ENCODE measurements at places on chromosomes 1 and 21.

DNA sequence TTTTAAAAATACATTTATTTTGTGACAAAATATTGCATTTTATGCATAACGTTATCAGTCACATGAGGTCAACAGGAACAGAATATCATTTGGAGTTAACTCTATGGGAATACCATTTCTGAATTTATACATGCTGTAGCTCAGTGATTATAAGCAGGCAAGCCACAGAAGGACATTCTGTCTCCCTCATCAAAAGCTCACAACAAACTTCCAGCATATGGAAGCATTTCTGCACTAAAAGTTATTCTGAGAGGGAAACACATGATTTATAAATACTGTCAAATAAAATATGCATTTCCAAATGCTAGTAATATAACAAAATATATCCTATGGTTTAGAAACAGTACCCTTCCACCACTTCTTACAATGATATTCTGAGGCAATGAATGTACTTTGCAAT is 854.1 kb upstream of the B3GALT2 start:
- no peak for DNase-seq

- DNase-seq: no peak
Measured at GRCh38 chr1:59990470-59990869, 63.9 kb upstream of the CYP2J2 start.

DNA sequence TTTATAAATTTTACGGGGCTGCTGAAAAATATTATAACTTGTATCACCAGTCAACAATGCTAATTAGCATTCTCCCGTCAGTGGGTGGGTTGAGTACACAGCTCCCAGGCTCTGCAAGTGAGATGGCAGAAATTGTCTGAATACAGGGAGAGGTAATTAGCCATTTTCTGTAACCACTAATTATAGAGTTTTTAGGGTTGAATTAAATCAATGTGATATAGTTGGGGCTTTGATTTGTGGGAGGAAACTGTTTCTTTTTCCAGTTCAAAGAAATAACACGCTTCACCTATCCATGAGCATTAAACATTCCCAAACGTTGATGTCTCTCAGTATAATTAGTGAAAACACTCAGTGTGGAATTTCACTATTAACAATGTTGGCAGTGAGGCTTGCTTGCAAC is 1.5 kb downstream of the VANGL1 start:
- no peak for DNase-seq

DNA sequence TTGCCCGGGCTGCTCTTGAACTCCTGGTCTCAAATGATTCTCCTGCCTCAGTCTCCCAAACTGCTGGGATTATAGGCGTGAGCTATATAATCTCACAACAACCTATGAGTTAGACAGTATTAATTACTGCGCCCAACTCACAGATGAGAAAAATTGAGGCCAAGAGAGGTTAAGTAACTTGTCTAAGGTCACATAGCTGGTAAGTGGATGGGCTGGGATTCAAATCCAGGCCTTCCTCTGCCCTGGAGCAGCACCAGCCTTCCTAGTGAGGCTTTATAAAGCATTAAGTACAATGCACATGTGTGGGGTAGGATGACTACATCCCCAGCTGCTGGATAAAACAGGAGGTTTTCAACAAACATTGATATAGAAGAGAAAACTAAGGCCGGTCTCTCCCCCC is 15.1 kb downstream of the E2F2 start:
- no peak for DNase-seq

- no peak for DNase-seq
Measured at GRCh38 chr21:25893191-25893590, 158.4 kb downstream of the GABPA start.

GRCh38 chr1:37108596-37109188 is 74.4 kb upstream of the GRIK3 start:
- DNase-seq: no peak

- peak; percentile 52 for DNase-seq
Measured at GRCh38 chr1:179229214-179230140, at the start of gene ABL2. TSS of gene ABL2 (minus strand) at chr1:179229677. CDS start at chr1:179229397, 280 bp downstream.

DNA sequence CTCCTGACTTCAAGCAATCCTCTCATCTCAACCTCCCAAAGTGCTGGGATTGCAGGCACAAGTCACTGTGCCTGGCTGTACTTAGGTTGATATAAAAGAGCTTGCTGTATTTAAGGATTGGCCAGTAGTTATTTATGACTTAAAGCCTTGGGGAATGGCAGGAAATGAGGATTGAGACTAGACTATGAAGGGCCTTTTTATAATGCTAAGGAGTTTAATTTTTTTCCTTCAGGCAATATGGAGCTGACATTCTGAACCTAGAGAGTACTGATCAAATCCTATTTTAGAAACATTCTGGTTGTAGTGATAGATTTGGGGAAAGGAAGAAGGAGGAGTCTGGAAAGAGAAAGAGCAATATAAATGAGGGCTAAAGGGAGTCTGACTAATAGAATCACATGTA is 44.7 kb downstream of the MSH4 start:
- DNase-seq: no peak

- no peak for DNase-seq
Measured at GRCh38 chr1:70916034-70916427, 131.6 kb downstream of the PTGER3 start.

DNA sequence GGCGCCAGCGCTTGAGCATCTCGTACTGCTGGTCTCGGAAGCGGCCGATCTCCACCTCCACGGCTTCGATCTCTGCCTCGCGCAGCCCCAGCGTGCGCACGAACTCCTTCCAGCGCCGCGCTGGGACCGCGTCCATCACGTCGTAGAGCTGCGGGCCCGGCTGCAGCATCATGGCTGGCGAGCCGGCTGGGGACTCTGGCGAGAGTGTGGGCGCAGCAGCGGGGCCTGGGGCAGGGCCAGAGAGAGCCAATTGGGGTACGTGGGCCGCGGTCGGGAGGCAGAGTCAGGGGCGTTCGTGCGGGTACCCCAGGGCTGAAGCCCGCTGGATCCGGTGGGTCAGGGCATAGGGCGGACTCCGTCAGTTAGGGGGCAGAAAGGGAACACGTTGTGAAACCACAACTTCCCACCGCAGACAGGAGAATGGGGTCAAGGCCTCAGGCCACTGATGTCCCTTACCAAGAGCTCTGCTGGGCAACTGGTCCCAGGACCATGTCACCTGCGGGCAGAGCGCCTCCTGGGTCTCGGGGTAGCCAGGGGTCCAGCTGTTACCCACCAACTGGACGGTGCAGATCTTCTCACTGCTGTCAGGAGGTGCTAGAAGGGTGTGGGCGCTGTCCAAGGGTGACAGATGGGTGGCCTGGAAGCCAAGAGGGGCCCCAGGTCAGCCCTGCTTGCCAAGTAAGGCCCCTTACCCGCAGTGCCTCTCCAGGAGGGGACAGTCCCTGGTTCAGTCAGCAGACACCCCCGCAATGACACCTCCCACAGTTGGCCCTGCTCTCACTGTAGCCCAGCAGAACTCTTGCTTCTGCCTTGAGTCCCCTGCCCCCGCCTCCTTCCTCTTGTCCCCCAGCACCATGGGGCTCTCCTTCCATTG is 4.2 kb downstream of the TNFRSF25 start:
- DNase-seq: no peak

- DNase-seq: peak; percentile 14
Measured at GRCh38 chr21:38804789-38805327, 871 bp upstream of the ETS2 start.

DNA sequence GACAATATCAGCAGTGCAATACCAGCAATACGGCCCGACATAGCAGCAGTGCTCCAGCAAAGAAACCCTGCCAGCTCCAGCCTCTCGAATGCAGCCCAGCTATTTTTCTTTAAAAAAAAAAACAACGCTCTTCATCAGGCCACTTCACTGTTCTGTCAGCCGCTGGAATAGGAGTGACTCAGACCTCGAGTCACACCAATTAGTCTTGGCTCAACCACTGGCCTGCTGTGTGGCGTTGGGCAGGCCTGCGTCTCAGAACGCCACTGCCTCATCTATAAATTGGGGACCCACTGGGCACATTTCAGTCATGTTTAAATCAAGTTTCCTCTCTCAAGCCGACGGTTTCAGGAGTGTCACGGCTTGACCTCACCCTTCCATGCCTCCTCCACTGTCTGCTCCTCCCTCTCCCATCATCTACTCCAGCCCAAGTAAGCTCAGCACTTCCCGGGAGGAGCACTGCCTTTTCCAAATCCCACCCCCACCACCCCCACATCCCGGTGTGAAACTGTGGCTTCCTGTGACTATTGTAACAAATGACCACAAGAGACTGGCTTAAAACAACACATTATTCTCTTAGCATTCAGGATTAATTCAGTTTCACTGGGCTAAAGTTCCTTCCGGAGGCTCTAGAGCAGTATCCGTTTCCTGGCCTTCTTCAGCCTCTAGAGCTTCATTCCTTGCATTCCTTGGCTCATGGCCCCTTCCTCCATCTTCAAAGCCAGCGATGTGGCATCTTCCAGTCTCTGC is 71.9 kb upstream of the EFHD2 start:
- no peak for DNase-seq

DNA sequence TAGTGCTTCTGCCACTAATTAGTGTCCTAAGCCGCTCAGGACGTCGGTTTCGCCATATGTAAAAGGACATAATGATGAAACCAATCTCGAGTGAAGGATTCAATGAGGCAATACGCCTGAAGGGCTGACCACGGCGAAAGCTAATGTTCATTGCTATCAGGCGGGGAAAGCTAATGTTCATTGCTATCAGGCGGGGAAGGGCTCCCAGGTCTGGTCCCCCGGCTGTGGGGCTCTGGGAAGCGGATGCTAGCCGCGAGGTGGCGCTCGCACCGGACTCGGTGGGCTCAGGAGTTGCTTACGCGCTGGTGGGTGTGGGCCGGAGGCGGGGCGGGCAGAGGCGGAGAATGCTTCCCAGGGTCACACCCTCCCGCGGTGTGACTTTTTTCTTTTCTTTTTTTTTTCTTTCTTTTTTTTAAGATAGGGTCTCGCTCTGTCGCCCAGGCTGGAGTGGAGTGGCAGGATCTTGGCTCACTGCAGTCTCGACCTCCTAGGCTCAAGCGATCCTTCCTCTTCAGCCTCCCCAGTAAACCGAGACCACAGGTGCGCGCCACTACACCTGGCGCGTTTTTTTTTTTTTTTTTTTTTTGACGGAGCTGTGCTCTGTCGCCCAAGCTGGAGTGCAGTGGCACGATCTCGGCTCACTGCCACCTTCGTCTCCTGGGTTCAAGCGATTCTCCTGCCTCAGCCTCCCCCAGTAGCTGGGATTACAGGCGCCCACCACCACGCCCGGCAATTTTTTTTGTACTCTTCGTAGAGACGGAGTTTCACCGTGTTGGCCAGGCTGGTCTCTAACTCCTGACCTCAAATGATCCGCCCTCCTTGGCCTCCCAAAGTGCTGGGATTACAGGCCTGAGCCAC is 1.1 kb upstream of the PEAR1 start:
- peak; percentile 82 for DNase-seq

DNA sequence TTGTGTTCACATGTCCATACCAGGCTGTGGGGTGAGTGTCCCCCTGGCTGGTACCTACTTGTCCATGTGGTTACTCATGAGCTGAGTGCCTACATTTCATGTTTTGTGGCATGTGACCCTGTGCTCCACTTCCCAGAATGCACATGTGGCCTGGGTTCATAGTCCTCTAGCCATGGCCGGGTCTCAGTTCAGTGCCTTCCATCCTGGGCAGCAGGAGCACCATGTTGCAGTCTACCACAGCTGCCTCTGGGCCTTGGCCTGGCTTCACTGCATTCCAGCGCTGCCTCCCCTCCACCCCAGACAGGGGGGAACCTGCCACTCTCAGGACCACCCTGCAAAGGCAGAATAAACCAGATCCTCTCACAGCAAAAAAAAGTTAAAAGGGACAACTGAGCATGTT is 5.5 kb downstream of the CEPT1 start:
- DNase-seq: no peak

DNA sequence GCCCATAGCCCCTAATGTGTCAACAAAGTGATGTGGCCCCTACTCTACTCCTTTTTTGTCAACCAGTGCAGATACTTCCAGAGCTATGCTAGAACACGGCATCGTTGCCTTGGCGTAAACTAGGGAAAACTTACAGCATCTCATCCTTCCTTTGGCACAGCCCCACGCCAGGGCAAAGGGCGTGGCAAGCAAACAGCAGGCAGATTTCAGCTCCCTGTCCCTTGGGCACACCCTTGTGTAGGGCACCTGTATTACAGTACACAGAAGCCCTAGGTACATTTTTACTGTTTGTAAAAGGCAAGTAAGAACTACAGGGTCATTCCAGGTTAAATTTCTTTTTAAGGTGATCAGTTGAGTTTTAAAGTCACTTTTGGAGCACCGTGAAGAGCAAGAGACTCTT is 29.3 kb downstream of the PRDX6 start:
- DNase-seq: no peak

DNA sequence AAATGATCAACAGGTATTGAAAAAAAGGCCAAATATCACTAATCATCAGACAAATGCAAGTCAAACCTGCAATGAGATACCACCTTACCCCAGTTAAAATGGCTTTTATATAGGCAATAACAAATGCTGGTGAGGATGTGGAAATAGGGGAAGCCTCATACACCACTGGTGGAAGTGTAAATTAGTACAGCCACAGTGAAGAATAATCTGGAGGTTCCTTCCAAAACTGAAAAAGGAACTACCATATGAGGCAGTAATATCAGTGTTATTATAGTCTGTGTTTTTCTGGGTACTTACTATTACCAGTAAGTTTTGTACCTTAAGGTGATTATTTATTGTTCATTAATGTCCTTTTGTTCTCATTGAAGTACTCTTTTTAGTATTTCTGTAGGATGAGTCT is 201.3 kb downstream of the MRPL39 start:
- DNase-seq: no peak

- DNase-seq: no peak
Measured at GRCh38 chr1:164683235-164683634, 124.3 kb downstream of the PBX1 start.

DNA sequence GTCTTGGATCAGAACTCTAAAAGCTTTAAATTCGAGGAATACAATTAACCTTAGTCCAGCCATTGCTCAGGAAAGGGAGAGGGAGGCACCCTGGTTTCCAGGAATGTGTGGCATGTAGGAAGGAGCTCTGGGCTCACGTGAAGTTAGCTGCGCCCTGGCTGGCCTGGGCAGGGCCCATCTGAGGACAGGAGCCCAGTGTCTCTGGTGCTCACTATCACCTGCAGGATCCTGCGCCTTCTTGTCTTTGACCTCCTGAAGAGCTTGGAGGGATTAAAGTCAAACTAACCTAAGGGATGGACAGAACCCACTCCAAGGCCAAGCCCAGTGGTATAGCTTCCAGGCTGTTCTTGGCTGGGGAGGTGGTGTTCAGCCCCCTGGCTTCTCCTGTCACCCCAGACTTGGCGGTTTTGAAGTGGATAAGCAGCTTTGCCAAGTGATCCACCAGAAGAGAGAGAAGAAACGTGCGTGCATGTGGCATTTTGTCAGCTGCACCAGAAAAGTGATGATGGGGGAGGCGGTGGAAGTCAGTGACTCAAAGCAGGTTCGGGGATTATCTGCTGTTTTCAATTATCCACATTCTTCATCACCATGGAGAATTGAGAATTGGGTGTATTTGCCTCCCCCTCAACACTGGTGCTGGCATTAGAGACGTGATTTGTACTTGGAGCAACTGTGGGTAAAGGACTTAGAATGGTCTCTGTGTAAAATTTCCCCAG is 11.9 kb upstream of the KCNN3 start:
- DNase-seq: no peak

DNA sequence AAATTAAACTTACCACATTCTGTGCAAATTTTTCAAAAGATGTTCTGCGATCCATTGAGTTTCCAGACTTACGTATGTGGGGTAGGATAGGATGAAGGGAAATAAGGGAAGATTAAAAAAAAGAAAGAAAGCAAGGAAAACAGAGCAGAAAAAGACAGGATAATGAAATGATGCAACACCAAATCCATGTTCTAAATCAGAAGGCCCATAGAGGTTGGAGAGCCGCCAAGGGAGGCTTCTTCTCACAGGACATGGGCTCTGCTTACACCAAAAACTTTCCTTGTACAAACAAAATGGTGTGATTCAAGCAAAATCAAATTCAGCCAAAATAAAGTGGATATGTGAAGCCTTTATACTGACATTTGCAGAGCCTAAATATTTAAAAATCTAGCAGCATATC is 189.5 kb upstream of the GREM2 start:
- no peak for DNase-seq

- no peak for DNase-seq
Measured at GRCh38 chr21:37592496-37592895, 225.9 kb downstream of the DYRK1A start.
